Stimulated activated CD4-positive, alpha-beta T cell treated with anti-CD3 and anti-CD28 coated beads, Interleukin-1b, Interleukin-23, amount 100 ng/mL, for 1 hour (primary cell): ENCODE measurements at places on chromosomes 11 and 22.

DNA sequence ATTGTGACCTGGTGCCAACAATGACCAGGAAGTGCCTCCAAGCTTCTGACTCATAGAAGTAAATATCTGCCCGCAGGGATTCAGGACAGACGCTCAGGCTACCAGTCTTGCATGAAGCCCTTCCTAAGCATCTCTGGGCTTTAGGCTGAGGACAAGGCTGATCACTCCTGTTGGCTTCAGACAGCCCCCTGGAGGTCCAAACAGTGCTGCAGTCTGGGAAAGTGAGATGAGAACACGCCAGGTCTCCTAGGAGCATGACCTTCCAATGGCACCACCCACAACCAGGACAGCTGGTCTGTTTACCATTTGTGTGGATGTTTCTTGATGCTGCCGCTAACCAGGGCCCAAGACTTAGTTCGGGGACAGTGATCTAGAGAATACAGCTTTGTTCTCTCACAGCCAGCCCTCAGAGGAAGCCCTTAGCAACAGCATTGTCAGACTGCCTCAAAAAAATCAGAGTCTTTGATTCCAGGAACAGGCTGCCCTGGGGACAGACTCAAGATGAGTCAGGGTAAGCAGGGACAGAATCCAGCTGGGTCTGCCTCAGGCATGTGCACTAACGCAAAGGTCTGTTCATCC, 111.2 kb downstream of the ZNF280B start:
- no peak for DNase-seq

GRCh38 chr11:126601550-126602215, 246.2 kb downstream of the ST3GAL4 start:
- DNase-seq = no peak

- no peak for DNase-seq
These were observed 18.5 kb downstream of the SPECC1L start for GRCh38 chr22:24289114-24289513.

GRCh38 chr11:69293819-69294505, at the start of gene MYEOV:
TSS of gene MYEOV (plus strand) at chr11:69294155. CDS start at chr11:69295355, 1,200 bp downstream.
- no peak for DNase-seq

DNA sequence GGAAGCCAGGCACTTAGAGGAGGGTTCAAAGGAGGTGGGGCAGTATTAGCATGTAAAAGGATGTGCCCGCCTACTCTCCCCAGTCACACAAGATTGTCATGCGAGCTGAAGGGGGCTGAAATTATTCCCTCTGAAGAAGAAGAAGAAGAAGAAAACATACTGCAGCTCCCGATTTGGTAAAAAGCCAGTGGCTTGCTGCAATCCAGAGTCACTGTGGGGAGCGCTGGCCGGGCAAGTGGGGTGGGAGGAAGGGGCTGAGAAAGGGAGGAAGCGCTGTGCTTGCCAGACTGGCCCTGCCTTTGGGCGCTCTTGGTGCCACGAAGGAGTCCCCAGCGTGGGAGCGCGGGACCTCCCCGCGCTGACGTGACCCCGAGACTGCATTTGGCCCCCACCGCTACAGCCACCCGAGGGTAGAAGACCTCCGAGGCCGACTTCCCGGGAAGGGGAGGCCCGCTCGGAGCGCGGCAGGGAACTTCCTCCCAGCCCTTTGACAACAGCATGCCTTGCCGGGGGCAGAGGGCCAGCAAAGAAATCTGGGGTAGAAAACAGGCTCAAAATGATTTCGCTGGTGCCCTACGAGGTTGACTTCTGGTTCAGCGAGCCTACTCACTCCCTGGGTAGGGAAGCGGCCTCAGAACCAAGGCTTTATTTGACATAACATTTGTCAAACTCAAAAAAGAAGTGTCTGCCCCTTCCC, 906.3 kb downstream of the DLG2 start:
- no peak for DNase-seq

- no peak for DNase-seq
These were observed 1.9 kb upstream of the P2RY6 start for GRCh38 chr11:73270016-73270854.

GRCh38 chr11:17267576-17267975, 9.0 kb upstream of the NUCB2 start:
- DNase-seq = no peak

GRCh38 chr11:118438314-118438931, 2.1 kb downstream of the KMT2A start:
- peak; percentile 6 for DNase-seq

GRCh38 chr22:29106839-29107238, 34.0 kb downstream of the KREMEN1 start:
- DNase-seq = no peak

DNA sequence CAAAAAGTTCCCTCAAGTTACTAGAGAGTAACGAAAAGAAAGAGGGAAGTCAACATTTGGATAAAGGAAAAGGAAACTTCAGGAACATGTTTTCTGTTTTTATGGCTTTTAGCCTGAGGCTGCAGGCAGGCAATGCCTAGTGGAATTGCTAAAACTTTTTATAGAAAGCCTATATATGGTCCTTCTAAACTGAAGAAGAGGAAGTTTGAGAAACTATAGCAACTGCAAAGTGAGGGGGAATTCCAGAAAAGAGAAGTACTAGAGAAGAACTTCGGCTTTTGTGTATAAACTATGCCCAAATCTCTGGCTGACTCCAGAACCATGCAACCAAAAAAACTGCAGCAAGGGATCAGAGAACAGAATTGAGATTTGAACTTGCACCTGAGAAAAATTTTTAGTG, 74.3 kb upstream of the ARHGAP42 start:
- no peak for DNase-seq

DNA sequence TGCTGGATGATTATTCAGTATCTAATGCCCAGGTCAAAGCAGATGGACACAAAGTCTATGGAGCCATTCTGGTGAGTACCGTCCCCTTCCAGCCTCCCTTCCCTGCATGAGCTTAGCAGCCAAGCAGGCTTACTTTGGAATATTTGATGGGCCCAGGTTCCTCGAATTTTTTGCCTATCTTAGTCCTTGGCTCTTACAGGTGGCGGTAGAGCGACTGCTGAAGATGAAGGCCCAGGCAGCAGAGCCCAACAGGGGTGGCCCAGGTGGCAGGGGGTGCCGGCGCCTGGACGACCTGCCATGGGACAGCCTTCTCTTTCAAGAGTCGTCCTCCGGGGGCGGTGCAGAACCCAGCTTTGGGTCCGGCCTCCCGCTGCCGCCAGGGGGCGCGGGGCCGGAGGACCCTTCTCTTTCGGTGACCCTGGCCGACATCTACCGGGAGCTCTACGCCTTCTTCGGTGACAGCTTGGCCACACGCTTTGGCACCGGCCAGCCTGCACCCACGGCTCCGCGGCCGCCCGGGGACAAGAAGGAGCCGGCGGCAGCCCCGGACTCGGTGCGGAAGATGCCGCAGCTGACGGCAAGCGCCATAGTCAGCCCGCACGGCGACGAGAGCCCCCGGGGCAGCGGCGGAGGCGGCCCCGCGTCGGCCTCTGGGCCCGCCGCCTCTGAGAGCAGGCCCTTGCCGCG, 741 bp upstream of the TMEM179B start:
- DNase-seq = peak; percentile 60

GRCh38 chr11:44615913-44616791, 50.7 kb downstream of the CD82 start:
- no peak for DNase-seq

DNA sequence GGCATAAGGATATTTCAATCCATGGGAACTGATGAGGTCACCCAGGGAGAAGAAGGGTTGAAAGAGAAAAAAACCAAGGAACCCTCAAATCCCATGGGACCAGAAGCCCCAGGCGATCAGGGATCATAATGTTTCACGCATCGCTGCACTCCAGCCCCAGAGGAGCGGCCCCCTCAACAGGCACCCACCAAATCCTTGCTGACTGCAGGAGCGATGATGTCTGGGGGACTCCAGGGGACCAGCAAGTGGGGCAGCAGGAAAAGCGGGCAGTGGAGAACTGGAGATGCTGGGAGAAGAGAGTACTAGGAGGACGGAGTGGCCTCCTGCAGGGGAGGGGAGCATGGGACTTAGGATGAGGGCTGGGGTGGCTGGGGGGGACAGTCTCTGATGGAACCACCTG, 47.7 kb upstream of the LINC01488 start:
- DNase-seq = no peak

GRCh38 chr11:119805663-119806062, 76.7 kb upstream of the NECTIN1 start:
- no peak for DNase-seq

DNA sequence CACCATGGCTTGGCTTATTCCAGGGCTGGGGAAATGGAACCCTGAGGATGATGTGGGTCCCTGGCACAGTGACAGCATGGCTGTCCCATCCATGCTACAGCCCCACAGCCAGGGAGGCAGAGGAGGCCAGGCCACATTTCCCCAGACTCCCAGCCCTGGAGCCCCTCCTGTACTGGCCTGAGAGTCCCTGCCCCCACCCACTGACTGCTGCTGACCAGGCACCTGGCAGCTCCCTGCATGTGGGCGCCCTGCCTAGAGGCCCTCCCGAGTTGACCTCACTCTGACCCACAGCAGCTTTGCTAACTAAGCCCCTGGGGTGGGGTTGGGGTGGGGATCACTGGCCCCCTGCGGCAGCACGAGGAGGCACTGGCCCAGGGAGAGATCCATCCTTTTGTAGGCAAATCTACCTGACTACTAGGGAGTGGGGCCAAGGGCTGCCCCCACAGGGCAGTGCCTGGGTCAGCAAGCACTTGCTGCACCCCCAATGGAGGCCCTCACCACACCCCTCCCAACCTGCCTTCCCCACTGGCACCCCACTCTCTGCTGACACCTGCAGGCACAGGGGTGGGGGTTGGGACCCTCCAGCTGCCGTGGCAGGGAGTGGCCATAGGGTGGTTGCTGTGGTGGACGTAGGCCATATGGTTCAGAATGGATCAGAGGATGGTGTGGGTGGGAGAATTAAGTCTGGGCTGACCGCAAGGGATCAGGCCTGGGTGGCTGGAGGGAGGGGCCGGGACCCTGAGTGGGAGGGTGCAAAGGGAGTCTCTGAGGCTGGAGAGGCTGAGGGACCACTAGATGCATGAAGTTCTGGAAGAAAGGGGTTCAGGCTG, 17.4 kb downstream of the ARVCF start:
- DNase-seq = no peak

DNA sequence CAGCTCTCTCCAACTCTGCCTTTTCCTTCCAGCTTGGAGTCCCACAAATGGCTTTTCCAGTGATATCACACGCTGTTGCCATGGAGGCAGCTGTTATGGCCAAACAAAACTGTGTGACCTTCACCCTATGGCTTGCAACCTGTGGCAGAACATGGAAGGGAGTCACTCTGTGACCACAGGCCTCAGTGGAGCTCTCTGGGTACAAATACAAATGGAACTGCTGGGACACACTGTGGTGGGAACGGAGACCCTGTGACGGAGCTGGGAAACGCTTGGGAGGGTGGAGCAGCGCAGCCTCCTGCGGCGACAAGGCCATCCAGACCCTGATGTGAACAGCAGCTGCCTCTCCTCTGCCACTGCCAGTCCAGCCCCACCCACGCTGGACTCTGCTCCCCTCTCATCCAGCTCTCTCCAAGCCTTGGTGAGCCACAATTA, 162.5 kb downstream of the ETS1 start:
- no peak for DNase-seq

DNA sequence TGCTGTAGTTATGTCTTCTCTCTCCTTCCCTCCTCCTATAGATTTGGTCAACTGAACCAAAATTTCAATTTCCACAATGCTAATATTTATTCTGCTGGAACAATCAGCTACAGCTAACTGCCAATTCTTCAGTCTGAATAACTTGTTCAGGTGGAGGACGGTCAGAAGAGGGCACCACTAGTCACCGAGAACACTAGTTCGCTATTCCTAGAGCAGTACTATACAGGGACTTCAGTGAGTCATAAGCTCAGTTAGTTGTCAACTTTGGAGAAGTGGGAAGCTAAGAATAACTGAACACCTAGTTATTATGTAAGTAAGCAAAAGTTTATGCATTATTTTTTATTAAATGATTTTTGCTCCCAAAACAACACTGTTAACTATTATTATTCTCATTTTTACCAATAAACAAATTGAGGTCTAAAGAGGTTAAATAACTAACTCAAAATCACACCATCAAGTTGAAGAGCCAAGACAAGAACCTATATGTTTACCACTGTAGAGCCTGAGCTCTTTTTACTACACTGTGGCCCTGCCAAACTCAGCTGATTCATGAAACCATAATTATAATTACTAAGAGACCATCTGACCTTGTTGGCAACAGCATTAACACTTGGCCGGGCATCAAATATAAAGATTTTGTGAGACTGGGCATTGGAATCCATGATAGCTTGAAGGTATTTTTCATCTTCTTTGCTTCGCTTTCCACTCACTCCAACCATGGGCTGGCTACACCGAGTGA, 59.0 kb downstream of the CEP57 start:
- DNase-seq = no peak

DNA sequence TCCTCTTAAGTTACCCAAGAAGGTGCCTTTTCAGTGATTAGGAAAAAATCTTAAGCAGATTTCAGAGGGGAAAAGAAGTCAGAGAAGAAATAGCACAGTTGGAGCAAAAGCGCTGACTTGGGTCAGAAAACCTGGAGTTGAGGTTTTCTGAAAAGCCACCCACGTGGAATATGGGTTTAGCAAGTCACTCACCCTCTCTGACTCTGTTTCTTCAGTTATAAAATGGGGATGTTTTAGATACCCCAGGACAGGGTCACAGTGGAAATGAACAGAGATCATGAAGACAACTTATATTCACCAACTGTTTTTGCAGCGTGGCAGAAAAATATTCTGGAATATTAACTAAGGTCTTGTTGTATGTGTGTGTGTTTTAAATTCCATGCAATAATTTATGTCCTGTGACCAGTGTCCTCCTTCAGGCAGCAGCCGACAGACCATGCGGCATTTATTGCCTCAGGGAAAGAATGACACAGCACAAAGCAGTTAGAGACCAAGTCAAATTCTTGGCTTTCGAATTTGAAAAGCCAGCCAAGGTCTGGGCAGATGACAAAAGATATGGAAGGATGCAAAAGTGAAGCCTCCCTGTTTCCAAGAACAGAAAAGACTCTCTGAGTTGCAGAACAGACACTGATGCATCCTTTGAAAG, 119.9 kb downstream of the MIAT start:
- DNase-seq = no peak

DNA sequence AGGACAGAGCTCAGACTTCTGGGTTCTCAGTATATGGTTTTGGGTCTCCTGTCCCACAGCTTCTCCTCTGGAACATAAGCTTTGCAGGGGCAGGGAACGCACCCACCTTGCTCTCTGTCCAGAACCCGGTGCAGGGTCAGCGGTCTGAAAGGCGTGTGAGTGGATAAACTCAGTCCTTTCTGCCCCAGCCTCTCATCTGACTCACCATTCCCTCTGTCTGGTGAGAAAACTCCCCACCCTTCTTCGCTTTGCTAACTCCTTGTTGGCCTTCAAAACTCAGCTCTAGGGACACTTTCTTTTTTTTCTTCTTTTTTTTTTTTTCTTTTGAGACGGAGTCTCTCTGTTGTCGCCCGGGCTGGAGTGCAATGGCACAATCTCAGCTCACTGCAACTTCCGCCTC, 68.9 kb upstream of the NUP50 start:
- no peak for DNase-seq

DNA sequence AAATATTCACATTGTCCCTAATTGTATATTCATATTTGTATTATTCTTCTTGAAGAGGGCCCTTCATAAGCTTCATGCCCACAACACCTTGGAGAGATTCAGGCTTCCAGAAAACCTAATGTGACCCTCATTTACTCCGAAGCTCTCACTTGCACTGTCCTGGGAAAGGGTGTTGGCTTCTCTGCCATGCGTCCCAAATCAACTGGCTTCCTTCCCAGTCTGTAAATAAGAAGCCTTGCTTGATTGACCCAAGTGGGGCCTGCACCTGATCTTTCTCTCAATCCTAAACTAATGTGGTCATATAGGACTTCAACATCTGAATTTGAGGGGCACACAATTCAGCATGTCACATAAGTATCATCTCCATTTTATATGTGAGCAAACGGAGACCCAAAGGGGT, 40.5 kb upstream of the ZBTB16 start:
- no peak for DNase-seq
